ENCODE measurements at places on chromosomes 16 and 17.

- no peak for DNase-seq
Measured at GRCh38 chr16:81204798-81205680, 33.5 kb upstream of the BCO1 start.

- DNase-seq = no peak
Measured at GRCh38 chr17:44672479-44673093, 16.3 kb downstream of the MEIOC start.

DNA sequence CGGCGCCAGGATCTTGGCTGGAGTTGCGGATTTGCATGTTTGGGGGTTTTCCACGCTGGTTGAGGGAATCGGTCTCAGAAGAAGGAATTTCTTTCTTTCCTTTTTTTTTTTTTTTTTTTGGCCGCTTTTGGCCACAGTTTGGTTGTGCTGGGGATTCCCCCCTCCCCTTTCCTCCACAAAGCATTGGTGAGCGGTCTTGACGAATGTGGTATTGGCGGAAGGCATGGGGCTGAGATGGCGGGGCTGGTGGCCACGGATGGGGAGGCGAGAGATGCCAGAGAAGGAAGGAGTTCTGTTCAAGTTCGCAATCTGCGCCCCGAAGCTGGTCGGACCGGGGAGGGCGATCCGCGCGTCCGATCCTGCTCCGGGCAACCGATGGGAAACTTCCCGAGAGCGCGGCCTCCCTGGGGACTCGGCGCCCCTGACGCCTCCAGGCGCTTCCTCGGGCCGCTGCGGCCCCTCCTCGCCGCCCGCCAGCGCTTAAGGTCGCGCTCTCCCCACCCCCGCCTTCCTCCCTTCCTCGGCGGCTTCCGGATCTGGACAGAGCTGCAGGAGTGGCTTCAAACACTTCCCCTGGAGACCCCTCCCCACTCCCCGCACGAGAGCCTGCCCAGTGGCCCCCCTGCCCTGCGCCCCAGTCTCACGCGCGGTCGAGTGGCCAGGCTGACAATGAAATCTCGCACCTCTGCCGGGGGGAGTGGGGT lies 43.2 kb downstream of the RAI1 start:
- DNase-seq = no peak

- no peak for DNase-seq
Measured at GRCh38 chr17:51347851-51348584, 87.7 kb downstream of the UTP18 start.

DNA sequence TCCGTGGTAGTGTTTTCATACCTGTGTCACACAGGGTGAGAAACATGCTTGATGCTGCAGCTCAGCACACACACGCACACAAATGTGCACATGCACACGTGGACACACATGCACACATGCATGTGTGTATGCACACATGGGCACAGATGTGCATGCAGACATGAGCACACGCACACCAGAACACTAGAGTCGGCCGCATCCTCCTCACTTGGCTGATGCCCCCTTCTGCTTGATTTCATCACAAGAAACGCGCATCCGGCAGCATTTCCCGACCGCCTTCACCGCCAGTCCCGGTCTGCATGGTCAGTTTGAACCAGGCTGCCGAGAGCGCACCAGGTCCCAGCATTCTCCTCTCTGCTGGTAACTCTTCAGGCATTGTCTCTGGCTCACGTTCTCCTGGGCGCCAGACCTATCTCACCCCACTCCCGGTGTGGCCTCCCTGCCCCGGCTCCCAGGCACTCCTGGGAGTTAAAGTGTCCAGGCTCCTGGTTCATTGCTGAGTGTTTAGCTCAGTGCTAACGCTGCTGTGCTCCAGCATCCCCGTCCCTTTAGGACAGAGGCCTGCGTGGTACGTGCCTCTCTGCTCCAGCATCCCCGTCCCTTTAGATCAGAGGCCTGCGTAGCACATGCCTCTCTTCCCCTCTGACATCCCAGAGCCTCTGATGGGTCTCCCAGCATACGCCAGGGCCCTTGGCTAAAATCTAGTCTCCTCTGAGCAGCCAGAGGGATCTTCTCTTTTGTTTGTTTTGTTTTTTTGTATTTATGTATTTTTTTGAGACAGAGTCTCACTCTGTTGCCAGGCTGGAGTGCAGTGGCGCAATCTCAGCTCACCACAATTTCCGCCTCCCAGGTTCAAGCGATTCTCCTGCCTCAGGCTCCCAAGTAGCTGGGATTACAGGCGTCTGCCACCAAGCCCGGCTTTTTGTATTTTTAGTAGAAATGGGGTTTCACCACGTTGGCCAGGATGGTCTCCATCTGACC lies 16.0 kb downstream of the BAIAP2 start:
- DNase-seq = no peak

DNA sequence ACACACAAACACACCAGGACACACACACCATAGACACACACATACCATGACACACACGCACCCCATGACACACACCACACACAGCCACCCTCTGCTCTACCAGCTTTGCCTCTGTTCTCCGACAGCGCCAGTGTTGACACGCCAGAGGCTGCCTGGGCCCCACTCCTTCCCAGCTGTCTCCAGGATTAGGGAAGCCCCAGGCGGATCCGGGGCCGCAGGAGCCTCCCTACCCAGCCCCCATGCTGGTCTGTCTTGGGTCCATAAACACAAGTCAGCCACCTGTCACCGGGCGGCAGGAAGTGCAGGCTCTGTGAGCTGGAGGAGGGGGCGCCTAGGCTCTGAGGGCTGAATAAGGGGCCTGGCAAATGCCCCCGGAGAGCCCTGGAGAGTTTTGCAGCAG lies 10.5 kb downstream of the TBC1D16 start:
- DNase-seq = no peak
